Neural progenitor cell (in vitro differentiated cells): ENCODE measurements at places on chromosomes 4 and X.

GRCh38 chr4:96009427-96010119 is 169.7 kb downstream of the PDHA2 start:
- DNase-seq: no peak

DNA sequence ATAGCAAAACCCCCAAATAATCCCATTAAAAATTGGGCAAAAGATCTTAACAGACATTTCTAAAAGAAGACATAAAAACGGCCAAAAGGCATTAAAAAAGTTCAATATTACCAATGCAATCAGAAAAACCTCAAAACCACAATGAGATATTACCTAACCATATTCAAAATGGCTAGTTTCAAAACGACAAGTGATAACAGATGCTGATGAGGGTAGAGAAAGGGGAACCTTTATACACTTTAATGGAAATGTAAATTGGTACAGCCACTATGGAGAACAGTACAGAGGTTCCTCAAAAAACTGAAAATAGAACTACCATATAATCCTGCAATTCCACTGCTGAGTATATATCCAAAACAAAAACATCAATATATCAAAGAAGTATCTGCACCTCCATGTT is 6.2 kb downstream of the AADAT start:
- DNase-seq: no peak

GRCh38 chr4:101649790-101650515 is 140.6 kb upstream of the BANK1 start:
- no peak for DNase-seq

DNA sequence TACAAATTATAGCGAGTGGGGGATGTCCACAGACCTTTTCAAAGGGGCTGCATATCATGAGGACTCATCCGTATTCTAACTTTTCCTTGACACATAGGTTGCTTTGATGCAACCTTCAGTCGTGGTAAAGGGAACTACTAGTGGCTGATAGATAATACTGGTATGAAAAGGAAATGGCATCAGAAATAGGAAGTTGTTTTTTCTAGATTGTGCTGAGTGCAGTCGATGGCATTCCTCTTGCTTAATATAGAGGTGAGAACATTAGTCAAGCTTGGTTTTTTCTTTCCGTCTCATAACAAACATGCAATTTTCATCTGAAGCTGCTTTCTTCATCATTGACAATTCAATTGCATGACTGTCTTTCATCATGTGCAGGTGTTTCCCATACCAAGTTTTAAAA is 16.6 kb downstream of the ENPEP start:
- DNase-seq: no peak

DNA sequence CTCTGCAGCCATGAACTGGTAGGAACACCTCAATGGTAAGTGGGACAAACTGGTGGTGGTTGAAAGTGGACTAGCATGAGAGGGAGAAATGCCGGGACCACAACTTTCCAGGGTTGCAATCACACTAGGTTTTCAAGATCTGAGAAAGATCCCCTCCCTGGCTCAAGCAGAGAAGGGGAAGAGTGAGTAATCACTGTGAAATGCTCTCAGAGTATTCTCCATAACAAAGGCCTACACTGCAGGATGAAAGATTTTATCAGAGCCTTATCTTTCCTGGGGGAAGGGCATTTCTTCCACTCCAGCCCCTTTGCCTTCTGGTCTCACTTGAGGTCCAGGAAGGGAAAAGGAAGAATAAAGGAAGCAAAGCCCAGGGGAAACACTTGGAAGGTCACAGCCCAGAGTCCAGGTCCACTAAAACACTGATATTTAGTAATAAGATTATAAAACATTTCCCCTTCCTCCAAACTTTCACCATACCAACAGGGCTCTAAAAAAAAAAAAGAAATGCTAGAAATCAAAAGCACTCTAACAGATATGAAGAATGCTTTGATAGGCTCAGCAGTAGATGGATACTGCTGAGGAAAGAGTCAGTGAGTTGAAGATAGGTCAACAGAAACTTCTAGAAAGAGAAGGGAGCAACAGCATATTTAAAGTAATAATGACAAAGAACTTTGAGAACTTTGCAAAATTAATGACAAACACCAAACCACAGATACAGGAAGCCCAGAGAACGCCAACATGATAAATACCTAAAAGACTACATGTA is 95.9 kb downstream of the WDFY3 start:
- DNase-seq: peak; percentile 13

GRCh38 chrX:140918398-140919038 is 83.9 kb upstream of the SPANXB1 start:
- DNase-seq: peak; percentile 73

- no peak for DNase-seq
Measured at GRCh38 chrX:107541244-107541643, 87.1 kb upstream of the PRPS1 start.

- DNase-seq: no peak
Measured at GRCh38 chr4:56480691-56481090, 13.3 kb downstream of the SRP72 start.

- no peak for DNase-seq
Measured at GRCh38 chr4:39620551-39621313, 17.9 kb downstream of the SMIM14 start.

DNA sequence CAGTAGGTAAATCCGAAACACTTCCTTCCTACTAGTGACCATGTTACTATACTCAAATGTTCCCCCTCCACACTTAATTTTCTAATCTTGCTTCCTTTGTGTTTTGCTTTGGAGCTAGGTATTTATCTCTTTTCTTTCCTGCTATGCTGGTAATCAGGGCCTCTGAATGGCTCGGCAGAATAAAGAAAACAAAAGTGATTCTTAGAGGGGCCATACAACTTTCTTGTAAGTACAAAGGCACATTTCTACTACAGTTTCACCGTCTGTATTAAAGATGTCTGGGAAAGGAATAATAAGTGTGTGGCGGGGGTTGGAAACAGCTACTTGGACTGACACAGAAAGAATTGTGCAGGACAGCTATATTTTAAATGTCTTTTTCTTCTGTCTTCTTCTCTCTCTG is 50.3 kb downstream of the GPC3 start:
- peak; percentile 46 for DNase-seq

DNA sequence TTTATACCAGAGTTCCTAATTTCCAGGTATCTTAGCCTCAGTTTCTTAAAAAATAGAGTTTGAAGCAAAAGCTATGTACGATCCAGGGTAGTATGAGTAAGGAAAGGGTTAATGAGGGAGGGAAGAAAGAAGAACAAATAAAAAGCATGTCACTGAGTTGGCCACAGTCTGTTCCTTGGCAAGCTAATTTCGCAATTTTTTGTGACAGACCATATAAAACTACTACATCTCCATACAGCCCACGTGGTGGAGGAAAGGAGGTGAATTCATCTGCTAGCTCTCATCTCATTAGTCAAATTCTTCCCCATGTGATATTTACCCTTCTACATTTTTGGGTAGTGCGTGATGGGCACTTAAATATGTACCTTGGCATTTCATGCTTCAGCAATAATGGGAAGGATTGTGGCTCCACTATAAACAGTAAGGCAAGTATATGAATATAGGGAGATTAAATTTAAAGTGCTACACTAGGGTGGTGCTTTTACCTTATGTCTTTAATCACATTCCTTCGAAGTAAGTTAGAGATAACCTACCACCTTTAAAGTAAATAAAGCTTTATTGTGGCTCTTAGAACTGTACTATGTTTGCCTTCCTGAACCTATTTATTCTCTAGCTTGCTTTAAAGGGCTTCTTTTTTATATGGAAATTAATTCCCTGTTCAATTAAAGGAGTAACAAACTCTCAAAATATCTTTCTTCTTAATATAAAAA is 102.1 kb upstream of the VAMP7 start:
- DNase-seq: no peak

DNA sequence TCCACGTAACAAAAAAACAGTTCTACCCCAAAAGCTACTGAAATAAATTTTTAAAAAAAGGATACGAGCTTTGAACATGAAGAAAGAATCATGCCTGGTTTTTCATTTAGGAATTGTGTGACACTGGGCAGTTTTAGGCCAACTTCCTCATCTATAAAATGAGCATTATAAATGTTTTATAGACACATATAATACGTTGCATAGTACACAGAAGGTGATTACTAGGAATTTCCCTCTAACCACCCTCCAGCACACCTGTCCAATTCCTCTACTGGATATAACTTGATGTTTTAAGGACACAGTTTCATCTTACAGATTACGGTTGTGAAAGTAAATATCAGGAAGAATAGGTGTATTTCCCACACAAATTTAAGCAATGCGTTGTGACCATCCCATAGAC is 85.5 kb upstream of the IQCM start:
- no peak for DNase-seq

DNA sequence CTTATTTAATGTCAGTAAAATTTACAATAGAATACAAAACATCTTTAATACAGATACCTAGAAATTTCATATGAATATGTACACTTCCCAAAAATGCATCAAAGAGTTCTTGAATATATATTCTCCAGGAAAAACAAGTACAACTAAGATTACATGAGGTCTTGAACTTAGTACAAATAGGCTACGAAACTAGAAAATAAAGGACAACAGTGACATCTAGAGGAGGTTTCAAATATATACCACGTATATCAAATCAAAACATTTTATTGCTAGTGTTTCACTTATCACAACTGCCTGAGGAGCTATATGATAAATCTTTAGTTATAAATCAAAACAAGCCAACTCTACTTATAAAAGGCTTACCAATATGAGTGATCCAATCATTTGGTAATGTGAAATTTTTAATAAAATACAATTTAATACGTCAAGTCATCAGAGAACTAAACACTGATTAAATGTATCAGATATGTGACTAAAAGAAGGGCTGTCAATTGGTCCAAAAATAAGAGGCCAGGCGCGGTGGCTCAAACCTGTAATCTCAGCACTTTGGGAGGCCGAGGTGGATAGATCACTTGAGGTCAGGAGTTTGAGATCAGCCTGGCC is 36.6 kb downstream of the ANAPC10 start:
- peak; percentile 24 for DNase-seq

DNA sequence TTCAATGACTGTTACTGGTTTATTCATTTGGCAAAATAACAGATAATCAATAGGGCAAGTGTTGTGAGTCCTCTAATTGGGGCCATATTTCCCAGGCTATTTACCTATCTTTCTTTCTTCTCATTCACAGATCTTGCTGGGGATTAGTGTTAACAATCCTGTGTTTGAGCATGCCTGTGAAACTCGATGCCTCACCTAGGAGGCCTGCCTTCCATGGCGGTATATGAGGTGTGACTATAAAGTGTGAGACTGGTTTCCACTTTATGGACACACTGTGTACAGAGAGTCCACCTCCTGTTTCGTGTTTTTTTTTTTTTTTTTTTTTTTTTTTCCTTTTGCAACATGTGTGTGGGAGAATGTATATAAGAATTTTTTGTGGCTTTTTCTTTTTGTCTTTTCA is 199.3 kb downstream of the BMPR1B start:
- DNase-seq: peak; percentile 66

- no peak for DNase-seq
Measured at GRCh38 chrX:1102786-1103185, 109.7 kb downstream of the CRLF2 start.

- no peak for DNase-seq
Measured at GRCh38 chrX:133559909-133560308, 144.6 kb upstream of the GPC4 start.

DNA sequence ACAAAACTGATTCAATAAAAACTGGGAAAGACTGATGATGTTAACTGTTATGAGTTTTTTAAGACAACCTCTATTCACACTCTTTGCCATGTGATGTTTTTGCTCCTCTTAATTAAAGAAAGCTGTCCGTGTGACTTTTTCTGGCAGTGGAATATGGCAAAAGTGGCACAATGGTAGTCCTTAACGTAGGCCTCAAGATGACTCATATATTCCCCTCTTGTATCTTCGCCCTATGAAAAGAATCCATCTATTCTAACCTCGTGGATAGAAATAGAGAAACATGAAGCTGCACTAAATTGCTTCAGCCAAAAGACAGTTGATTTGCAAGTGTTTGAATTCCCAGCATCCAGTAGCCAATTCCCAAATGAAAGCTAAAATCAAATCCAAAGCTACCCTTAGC is 603.8 kb upstream of the PCDH7 start:
- DNase-seq: no peak

DNA sequence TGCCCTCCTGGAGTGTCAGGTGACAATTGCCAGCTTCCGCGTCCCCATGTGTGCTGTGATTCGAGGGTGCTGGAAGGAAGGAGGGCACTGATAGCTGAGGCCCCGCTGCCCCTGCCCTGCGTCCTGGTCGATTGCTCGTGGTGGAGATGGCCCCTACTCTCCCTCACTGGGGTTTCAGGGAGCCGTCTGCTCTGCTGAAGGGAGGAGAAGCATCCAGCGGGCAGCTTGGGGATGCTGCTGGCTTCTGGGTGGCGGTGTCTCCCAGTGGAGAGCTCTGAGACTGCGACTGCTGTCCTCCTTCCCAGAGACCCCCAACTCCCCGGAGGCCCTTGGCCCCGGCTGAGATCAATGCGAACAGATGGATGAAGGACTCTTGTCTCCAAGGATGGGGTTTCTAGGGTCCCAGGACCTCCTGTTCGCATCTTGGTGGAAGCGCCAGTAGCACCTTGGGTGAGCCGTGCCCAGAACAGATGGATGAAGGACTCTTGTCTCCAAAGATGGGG is 98.6 kb downstream of the PSAPL1 start:
- DNase-seq: no peak

DNA sequence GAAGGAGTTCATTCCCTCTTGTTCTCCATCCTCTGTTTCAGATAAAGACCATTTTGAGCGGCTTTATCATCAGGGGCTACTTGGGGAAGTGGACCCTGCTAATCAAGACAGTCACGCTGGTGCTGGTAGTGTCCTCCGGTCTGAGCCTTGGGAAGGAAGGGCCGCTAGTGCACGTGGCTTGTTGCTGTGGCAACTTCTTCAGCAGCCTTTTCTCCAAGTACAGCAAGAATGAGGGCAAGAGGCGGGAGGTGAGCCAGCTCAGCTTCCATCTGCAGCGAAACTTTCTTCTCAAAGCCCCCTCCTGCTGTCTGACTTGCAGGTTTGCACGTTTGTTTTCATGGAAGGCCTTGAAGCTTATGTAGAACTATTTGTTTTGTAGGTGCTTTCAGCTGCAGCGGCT is 49.5 kb downstream of the CLCN4 start:
- DNase-seq: peak; percentile 17

DNA sequence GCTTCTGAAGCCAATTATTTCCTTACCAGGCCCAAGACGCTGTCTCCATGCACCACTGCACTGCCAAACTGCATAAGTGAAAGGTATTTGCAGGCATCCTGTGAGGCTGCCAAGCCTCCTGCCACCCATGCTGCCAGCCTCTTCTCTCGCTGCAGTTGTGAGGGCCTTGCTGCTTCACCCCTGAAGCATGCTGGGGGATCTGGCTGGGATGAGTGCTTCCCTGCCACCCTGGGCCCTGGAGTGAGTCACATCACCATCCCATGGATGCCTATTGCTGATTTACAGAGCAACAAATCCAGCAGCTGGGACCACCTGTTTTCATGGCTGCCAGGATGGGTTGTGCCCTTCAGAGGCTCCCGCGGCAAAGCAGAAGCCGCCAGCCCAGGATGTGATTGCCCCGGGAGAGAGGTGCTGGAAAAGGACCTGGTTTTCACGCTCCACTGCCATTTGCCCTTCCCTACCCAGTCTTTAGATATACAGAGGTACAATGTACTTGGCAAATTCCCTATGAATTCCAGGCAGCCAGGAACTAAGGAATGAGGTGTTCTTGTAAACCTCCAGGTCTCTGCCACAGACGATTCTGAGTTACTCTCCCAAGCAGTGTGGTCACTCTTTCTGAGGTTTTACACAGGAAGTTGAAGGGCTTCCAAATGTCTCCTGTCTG is 41.5 kb upstream of the PTCHD1 start:
- DNase-seq: no peak
